ENCODE measurements at places on chromosomes 7 and 10.

DNA sequence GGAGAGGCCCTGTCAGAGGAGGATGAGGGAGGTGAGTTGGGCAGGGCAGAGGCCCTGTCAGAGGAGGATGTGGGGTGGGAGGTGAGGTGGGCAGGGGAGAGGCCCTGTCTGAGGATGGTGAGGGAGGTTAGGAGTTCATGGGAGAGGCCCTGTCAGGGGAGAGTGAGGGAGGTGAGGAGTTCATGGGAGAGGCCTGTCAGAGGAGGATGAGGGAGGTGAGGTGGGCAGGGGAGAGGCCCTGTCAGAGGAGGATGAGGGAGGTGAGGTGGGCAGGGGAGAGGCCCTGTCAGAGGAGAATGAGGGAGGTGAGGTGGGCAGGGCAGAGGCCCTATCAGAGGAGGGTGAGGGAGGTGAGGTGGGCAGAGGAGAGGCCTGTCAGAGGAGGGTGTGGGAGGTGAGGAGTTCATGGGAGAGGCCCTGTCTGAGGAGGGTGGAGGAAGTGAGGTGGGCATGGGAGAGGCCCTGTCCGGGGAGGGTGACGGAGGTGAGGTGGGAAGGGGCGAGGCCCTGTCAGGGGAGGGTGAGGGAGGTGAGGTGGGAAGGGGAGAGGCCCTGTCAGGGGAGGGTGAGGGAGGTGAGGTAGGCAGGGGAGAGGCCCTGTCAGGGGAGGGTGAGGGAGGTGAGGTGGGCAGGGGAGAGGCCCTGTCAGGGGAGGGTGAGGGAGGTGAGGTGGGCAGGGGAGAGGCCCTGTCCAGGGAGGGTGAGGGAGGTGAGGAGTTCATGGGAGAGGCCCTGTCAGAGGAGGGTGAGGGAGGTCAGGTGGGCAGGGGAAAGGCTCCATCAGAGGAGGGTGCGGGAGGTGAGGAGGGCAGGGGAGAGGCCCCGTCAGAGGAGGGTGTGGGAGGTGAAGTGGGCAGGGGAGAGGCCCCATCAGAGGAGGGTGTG, 73.7 kb downstream of the INPP5A start:
- DNase-seq = no peak

GRCh38 chr10:67868132-67868531, 16.3 kb upstream of the SIRT1 start:
- no peak for DNase-seq

- DNase-seq = no peak
Measured at GRCh38 chr10:122053314-122053713, 64.4 kb downstream of the TACC2 start.

GRCh38 chr10:58508316-58508715, 4.4 kb upstream of the BICC1 start:
- peak; percentile 18 for DNase-seq

DNA sequence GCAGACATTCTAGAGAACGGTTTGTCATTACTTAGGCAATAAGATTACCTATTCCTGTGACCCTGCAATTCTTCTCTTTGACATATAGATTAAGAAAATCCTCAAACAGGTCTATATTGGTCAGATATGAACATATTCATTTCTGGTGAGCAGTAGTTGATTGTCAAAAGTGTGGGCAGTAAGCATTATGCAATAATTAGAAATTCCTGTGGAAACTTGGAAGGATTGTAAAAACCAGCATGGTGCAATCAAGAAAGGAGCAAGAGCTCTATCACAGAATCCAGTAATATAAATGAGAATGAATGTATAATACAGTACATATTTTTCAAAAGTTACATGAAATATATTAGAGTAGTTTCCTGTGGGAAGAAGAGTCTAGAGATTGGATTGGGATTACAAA, 406.5 kb downstream of the SUGCT start:
- DNase-seq = peak; percentile 88

- peak; percentile 78 for DNase-seq
Measured at GRCh38 chr7:132783824-132784223, 207.6 kb upstream of the PLXNA4 start.

GRCh38 chr10:119206603-119207365, 587 bp upstream of the GRK5 start:
- DNase-seq = peak; percentile 66

GRCh38 chr7:150317748-150318444, 5.3 kb upstream of the LRRC61 start:
- peak; percentile 88 for DNase-seq

DNA sequence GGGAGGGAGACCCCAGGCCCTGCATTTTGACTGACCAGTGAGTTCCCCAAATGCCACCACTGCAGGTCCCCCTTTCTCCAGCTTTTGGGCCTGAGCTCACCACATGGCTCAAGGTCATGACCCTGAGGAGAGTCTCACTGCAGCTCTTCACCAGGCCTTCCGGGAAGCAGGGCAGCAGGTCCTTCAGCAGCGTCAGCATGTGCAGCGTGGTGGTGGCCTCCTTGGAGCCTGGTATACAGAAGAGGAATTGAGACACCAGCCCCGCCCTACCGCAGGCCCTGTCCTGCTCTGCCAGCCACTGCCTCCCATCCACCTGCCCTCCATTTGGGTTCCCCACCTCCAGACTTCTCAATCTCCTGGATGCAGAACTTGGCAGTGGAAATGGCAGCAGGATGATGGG, 13.0 kb downstream of the RRP12 start:
- no peak for DNase-seq

Measured in amniotic epithelial cell (primary cell).